ENCODE measurements at places on chromosomes 16 and 17.

DNA sequence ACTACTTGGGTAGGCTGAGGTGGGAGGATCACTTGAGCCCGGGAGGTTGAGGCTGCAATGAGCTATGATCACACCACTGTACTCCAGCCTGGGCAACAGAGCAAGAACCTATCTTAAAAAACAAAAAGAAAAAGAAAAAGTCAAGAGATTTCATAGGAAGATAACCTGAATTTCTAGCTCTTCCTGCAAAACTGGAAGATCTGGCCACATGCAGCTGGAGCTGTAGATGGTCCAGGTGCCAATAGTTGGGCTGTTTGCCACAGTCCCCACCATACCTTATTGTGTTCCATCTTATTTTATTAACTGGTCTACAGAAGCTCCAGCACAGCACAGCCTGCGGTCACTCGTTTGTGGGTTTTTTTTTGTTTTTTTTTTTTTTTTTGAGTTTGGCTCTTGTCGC lies 15.0 kb downstream of the ATP2A1 start:
- no peak for DNase-seq

GRCh38 chr16:13883276-13883675 lies 36.7 kb upstream of the ERCC4 start:
- DNase-seq, result no peak

GRCh38 chr17:83132251-83133081 lies 53.1 kb downstream of the METRNL start:
- DNase-seq, result no peak

DNA sequence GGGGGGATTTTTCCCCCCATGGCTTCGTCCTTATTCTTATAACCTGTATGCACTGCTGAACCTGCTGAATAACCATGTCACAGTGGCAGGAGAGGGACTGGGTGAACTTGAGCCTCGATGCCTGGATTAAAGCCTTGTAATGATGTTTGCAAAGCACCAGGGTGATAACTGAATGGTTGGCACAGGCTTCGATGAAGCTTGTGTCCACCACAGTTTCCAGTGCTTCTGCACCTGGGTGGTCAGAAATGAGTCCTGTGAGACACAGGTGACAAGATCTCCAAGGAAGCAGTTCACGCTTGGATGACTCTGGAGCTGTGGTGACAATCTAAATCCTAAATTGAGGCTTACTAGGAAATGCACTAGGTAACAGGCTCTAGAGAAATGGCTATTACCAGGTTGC lies 729.3 kb downstream of the MAF start:
- DNase-seq, result no peak

- DNase-seq, result peak; percentile 29
These were observed 1.2 kb downstream of the NGFR start for GRCh38 chr17:49496183-49496866.

DNA sequence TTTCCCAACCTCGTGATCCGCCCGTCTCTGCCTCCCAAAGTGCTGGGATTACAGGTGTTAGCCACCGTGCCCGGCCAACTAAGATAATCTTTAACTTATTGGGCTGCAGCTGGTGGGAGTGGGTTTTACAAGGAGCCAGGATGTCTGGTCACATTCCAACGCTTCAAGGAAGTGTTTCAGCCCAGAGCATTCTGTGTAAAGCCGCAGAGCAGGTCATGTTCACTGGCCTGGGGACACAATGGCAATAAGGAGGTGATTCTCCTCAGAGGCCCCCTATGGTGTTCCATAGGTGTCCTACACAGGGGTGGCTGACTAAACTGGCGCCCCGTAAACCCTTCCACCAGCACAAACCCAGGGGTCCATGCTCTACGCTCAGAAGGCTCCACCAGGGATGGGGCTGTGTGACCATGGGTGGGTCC lies 1.2 kb downstream of the QPRT start:
- DNase-seq, result no peak

GRCh38 chr17:79923974-79924638 lies 84.9 kb upstream of the CBX4 start:
- DNase-seq, result no peak

DNA sequence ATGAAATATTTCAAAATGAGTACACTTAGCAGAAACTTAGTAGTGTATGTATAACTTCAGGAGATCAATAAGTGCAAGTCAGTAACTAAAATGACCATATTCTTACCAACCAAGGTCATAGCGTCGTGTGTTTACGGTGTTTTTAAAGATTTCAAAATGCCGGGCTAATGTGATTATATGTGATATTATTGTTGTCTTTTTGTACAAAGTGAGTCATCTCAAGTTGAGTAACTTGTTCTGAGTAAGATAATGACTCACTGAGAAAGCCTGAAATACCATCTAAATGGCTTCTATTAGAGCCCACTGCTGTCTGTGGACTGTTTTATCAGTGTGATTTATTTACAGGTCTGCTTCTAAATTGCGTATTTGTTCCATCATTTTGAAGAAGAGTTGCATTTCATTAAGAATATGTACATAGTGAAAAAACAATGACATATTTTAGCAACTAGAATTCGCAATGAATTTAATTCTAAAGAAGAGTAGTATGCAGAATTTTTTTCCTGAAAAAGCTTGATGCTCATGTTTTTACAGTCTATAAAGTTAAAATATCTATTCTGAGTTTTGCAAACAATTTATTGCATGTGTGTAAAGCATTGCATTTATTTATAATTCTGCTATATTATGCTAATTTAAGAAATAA lies 12.7 kb downstream of the KRT12 start:
- DNase-seq, result no peak

DNA sequence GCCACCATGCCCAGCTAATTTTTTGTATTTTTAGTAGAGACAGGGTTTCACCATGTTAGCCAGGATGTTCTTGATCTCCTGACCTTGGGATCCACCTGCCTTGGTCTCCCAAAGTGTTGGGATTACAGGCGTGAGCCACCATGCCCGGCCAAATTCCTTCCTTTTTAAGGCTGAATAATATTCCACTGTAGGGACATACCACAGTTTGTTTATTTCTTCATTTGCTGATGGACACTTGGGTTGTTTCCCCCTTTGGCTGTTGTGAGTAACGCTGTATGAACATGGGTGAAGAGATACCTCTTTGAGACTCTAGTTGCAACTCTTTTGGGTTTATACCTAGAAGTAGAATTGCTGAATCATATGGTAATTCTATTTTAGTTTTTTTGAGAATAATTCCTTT lies 13.1 kb upstream of the MGAT5B start:
- DNase-seq, result no peak

GRCh38 chr16:22007159-22007508 lies 777 bp upstream of the MOSMO start:
- DNase-seq, result no peak

- DNase-seq, result no peak
These were observed 41.5 kb upstream of the ETV4 start for GRCh38 chr17:43587647-43588046.
